B cell (primary cell): ENCODE measurements at places on chromosomes 11 and 22. TPM values are rescaled to one million over a fixed set of nuclear protein-coding genes. Genes with fewer than 3 reads are reported as not detected.

OR9G1 gene
- not detected in 2 replicates for total RNA-seq

DGCR6 gene
- 1.5 and 1.8 TPM in 2 replicates for total RNA-seq

CCDC134 gene
- total RNA-seq = 17.4 and 18.1 TPM in 2 replicates

OR51E1 gene
- not detected in 2 replicates for total RNA-seq

PSMD13 gene
- total RNA-seq = 96.2 and 104 TPM in 2 replicates

GNB1L gene
- total RNA-seq = 6.6 and 7.2 TPM in 2 replicates
